Effector CD4-positive, alpha-beta T cell (primary cell): ENCODE measurements at places on chromosomes 4 and X.

- no peak for DNase-seq
Observed at GRCh38 chrX:39721566-39722279, 376.0 kb downstream of the BCOR start.

DNA sequence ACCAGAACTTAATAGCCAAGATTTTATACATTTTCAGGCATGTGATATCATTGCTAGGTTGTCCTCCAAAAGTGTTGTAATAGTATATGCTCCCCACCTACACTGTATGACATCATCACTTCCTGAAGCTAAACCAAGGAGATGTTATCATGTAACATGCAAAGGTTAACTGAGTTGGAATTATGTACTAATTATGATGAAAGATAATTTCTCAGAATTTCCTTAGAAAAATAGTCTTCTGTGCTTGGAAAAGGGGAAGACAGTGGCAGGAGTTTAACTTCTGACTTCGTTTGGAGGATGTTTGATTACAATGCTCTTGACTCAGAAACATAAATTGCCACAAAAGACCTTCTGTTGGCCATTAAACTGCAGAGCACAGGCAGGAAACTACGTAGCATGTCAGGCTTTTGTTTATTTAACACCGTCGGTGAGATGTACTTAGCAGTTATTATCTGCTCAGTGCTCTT, 83.6 kb upstream of the GUCY1A1 start:
- DNase-seq = no peak

DNA sequence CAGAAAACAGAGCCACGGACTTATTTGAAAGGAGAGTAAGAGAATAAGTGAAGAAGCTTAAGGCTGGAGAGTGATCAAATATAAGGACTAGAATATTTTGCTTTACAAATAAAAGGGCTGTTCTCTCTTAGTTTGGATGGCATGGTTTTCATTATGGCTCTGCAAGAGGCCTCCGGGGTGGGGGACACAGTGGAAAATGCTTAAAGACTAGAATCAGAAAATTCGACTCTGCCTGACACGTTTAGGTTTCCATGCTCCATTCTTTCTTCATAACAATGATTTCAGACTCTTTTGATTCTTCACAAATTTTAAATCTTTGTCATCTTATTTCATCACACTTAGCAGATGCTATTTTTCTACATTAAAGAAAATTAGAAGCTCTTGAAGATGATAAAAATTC, 632.4 kb upstream of the BOD1L1 start:
- no peak for DNase-seq

- no peak for DNase-seq
Observed at GRCh38 chr4:135186002-135186401, 984.4 kb upstream of the PABPC4L start.

DNA sequence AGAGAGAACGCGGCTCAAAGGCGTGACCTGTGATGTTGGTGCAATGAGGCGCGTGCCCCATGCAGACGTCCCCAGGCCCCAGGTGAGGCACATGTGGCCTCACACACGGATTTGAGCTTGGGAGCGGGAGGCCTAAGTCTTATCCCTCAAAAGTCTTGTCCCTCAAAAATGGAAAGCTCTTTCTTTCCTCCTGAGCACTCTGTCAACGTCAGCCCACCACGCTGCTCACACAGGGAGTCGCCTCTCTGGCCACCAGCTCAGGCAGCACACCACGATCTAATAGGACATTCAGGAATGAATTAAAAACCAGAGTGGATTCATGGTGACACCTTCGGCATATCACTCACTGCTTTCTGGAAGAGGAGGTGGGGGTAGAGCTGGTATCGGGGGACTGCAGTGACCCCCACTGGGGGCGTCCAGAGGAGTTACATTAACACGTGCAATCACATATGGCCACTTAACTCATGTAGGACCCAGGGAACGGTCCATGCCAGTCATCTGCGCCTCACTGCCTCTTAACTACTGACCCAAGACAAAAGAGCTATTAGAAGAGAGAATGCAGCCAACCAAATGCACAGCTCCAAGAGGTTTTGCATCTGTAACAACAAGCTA, 21.9 kb upstream of the CYP4V2 start:
- DNase-seq = no peak

DNA sequence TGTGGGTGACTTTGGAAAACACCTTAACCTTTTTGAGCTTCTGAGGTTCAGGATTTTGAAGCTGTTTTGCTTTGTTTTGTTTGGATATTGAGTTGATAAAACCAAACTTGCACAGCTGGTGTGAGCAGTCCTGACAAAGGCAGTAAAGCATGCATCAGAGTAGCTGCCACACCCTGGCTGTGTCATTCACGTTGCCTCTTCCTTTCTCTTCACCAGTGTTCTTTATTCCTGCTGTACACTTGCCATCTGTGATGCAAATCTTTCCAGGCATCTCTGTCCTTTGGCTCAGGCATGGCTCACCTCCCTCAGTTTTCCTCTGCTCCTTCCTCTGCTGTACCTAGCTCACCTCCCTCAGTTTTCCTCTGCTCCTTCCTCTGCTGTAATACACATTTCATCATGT, 1850.2 kb upstream of the AGA start:
- no peak for DNase-seq

DNA sequence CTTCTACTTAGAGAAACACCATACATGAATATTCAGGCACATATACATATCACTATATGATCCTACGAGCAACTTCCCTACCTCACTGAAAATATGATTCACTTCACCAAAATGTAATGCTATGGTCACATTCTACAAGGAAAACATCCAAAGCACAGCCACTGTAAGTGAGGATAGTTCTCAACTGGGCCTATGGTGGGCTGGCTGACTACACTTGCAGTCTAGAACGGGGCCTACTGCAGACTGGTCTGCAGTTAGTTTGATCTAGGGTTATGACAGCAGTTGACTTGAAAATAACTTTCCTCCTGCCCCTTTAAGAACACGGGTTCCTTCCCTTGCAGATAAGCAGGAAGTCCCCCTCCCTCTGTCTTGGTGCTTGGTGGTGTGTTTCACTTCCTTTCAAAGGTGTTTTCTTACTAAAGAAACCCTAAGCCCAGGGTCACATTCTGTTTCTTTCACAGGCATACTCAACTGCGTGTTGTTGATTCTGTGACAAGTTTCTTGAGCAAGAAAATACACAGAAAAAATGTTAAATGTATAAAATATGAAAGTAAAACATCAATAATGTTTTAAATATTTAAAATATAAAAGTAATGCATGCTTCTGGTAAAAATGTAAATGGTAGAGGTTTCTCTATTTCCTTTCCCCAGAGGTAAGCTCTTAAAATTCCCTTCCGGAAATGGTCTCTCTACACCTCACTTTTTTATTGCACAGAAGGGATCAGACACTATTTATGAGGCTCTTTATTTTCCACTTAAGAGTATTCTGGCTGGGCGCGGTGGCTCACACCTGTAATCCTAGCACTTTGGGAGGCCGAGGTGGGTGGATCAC, 18.0 kb upstream of the TMSB4X start:
- DNase-seq = peak; percentile 59

- DNase-seq = no peak
Observed at GRCh38 chr4:36168127-36168878, 76.0 kb downstream of the ARAP2 start.

- DNase-seq = no peak
Observed at GRCh38 chr4:147591106-147591505, 26.1 kb upstream of the TMEM184C start.

GRCh38 chr4:42490015-42490414, 92.7 kb downstream of the SHISA3 start:
- DNase-seq = no peak

- DNase-seq = no peak
Observed at GRCh38 chr4:132770776-132771175, 378.3 kb upstream of the PCDH10 start.

DNA sequence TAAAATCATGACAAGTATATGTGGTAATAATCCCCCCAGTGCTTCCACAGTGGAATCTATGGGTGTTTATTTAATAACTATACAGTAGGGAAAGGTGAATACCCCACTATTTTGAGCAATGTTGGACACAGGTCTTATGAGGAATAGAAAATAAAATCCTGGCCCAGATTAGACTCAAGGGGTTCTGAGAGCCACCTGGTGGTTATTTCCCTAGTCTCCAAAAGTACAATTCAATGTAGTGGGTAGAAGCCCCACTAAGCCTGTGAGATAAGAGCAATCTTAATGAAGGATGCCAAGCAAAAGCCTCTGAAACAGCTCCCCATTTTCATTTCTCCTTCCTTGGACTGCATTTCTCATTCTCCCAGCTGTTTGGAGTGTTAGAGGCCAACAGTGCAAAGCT, 328.2 kb upstream of the NR3C2 start:
- no peak for DNase-seq
